ENCODE measurements at places on chromosomes 13 and 19.

DNA sequence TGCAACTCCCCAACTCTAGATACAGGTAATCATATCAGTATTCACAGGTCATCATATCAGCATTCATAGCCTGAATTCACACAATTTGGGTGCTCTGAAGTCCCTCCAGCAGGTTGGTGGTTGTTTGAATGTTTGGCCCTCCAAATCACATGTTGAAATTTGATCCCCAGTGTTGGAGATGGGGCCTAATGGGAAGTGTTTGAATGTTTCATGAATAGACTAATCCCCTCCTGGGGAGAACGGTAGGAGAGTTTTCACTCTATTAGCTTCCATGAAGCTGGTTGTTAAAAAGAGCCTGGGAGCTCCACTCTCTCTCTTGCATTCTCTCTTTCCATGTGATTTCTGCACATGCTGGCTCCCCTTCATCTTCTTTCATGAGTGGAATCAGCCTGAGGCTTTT is 288.6 kb upstream of the PCDH9 start:
- no peak for DNase-seq

- DNase-seq = no peak
These were observed 76.2 kb downstream of the C13orf42 start for GRCh38 chr13:51034906-51035305.

DNA sequence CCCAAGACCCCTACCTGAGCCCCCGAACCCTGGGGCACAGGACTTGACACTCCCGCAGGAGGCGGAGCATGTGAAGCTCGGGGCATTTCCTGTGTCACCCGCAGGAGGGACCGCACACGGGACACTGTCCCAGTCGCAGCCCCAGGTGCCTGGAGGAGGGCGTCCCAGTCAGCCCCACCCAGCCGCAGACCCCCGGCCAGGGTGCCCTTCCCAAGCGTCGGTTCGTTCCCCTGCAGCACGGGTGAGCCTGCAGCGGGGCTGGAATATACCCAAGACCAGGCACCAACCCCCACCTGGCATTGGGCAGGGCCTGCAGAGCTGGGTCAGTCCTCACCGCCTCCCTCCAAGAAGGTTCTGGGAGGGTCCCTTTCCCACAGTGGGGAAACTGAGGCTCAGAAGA is 21.6 kb downstream of the TCF3 start:
- DNase-seq = no peak

- DNase-seq = no peak
These were observed 413.1 kb upstream of the ARGLU1 start for GRCh38 chr13:106981051-106981450.

- no peak for DNase-seq
These were observed 59.3 kb downstream of the TNFSF13B start for GRCh38 chr13:108328848-108329247.

DNA sequence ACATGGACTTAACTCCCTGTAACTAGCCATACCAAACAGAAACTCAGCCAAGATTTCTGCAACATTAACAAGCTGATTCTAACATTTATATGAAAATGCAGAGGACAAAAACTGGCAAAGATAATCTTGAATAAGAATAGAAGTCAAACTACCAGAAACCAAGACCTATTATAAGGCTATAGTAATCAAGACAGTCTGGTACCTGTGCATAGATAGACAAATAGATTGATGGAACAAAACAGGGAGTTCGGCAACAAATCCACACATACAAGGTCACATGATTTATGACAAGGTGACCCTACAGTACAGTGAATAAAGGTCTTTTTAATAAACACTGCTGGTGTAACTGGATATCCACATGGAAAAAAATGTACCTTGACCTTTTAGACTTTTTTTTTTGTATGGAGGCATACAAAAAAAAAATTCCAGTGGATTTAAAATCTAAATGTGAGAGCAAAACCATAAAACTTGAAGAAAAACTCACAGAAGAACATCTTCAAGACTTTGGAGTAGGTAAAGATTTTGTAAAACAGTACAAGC is 2.9 kb upstream of the RFC3 start:
- DNase-seq = no peak

- DNase-seq = peak; percentile 3
These were observed 958 bp upstream of the OBI1 start for GRCh38 chr13:78659732-78660494.

- DNase-seq = no peak
These were observed 37.7 kb upstream of the ESD start for GRCh38 chr13:46834657-46835056.

GRCh38 chr13:50783066-50783465 is 60.4 kb downstream of the DLEU7 start:
- no peak for DNase-seq

GRCh38 chr13:95250961-95251360 is 50.3 kb downstream of the ABCC4 start:
- no peak for DNase-seq
